ENCODE measurements at places on chromosomes 3 and 15.

DNA sequence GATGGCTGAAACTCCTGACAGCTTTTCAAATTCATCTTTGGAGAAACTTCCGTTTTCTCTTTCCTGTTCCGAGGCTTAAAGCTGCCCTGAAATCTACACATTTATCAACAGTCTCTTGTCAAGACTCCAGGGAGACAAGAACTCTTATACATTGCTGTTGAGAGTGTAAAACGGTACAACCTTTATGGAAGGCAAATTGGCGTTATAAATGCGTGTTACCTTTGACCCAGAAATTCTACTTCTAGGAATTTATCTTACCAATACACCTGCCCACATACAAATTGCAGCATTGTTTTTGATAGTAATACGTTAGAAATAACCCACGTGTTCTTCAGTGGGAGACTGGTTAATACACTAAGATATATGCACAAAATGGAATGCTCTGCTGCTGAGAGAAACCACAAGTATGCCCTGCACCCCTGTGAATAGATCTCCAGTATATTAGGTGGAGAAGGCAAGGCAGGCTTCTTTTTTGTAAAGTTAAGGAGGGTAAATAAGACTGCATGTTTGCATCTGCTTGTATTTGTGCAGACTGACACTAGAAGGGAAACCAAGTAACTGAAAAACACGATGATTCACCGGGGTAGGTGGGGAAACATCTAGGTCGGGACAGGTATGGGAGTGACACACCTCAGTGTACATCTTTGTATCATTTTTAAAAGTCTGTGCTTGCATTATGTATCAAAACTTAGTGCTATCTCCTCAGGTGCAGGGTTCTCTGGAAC is 97.5 kb downstream of the IGF1R start:
- no peaks in the 10 kb centered on the region for H3K36me3 ChIP-seq
- H3K4me1 ChIP-seq, result peaks cover 21% of the 10 kb centered on the region
- no peak overlapping the region for H3K4me3 ChIP-seq
- DNase-seq, result no peak
- peak overlapping the region; percentile 10 for H3K27ac ChIP-seq
- H3K27me3 ChIP-seq, result no peaks in the 10 kb centered on the region

DNA sequence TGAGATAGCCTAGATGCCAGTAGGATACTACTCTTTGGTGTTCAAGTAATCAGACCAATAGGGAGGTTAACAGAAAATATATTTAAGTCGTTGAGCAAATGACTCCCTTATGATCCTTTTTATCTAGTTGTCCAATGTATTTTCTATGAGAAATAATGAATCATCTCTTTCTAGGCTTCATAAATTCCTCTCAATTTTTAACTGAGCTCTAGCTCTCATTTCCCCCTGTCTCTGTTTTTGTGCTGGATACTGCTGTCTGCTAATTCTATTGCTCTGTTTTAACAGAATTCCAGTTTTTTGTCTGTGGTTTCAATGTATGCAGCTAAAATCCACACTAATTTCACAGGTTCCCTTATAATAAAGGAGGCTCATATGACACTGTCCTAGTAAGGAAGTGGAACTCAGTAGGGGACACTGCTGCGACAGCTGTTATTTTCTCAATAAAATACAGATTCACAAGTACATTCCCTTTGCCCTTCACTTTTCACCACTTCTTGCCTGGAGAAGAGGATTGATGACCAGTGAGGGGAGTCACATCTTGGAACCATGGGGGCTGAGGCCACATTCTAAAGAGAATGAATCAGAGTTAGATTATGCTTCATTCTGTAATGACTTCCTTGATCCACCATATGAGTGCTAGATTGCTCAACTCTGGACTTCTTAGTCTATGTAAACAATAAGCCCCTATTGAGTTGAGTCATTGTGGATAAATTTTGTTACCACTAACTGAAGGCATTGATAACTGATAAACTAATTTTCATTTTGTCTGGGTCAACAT is 558.7 kb upstream of the KCNMB2 start:
- no peaks in the 10 kb centered on the region for H3K27me3 ChIP-seq
- peak; percentile 82 for DNase-seq
- peaks cover 5% of the 10 kb centered on the region for H3K4me1 ChIP-seq
- H3K36me3 ChIP-seq, result no peaks in the 10 kb centered on the region
- H3K27ac ChIP-seq, result peak overlapping the region; percentile 10
- H3K4me3 ChIP-seq, result no peak overlapping the region

DNA sequence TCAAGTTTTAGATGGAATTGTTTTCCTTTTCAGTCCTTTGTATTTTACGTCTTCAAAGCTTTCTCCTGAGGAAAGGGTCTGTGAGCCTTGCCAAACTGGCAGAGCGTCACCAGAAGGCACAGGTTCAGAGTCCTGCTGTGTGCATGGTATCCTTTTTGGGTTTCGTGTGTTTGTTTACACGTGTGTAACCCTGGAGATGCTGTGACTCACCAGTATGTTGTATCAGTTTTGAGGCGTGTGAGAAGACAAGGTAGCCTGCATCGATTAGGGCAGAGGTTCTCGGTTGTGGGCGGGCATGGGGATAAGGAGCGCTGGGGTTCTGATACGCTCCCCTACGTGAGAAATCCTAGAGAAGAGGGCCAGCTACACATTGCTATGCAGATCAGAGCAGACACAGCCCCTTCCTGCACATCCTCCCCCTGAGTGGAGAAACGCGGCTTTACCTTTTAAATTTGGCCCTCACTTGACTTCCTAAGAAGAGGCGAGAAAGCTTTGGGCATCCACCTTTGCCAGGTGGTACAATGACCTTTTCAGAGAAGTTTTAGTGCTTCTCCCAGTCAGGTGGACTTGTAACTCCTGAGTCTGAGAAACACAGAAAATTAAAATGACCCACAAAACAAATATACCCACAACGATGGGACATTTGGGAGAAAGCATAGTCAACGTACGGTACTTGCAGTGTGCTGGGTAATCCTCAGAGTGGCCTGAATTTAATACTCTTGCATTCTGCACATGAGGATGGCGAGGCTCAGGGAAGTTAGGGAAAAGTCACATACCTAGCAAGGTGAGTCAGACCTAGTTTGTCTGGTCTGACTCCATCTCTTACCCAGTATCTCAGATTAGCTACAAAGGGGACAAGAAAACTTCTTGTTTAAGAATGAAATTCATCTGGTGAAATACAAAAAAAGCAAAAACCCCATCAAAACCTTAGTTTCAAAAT is 38.1 kb downstream of the TRAK1 start:
- no peak for DNase-seq
- H3K4me3 ChIP-seq, result no peak overlapping the region
- H3K27ac ChIP-seq, result no peak overlapping the region
- H3K4me1 ChIP-seq, result no peaks in the 10 kb centered on the region

GRCh38 chr3:113630956-113631542 is 65.4 kb downstream of the USF3 start:
- H3K4me3 ChIP-seq, result no peak overlapping the region
- peak; percentile 32 for DNase-seq
- no peaks in the 10 kb centered on the region for H3K27me3 ChIP-seq

GRCh38 chr3:55292360-55292759 is 194.7 kb downstream of the WNT5A start:
- no peak overlapping the region for H3K27ac ChIP-seq
- no peak overlapping the region for H3K4me3 ChIP-seq
- H3K36me3 ChIP-seq, result no peaks in the 10 kb centered on the region
- H3K4me1 ChIP-seq, result no peaks in the 10 kb centered on the region

- peaks cover 34% of the 10 kb centered on the region for H3K36me3 ChIP-seq
- no peak overlapping the region for H3K27ac ChIP-seq
- DNase-seq, result no peak
- no peak overlapping the region for H3K4me3 ChIP-seq
- H3K4me1 ChIP-seq, result peaks cover 17% of the 10 kb centered on the region
Measured at GRCh38 chr15:90270502-90271150, 5.2 kb downstream of the NGRN start.

GRCh38 chr3:72572489-72573007 is 275.7 kb downstream of the SHQ1 start:
- peaks cover 4% of the 10 kb centered on the region for H3K4me1 ChIP-seq
- H3K27ac ChIP-seq, result no peak overlapping the region
- H3K27me3 ChIP-seq, result no peaks in the 10 kb centered on the region
- no peak for DNase-seq
- H3K36me3 ChIP-seq, result no peaks in the 10 kb centered on the region

GRCh38 chr3:98855806-98856400 is 45.6 kb downstream of the DCBLD2 start:
- DNase-seq, result no peak
- no peaks in the 10 kb centered on the region for H3K4me1 ChIP-seq
- H3K36me3 ChIP-seq, result no peaks in the 10 kb centered on the region

- peaks cover 11% of the 10 kb centered on the region for H3K4me1 ChIP-seq
- H3K36me3 ChIP-seq, result no peaks in the 10 kb centered on the region
- no peaks in the 10 kb centered on the region for H3K27me3 ChIP-seq
Measured at GRCh38 chr3:4907643-4908432, 71.4 kb upstream of the BHLHE40 start.

GRCh38 chr3:89002191-89002590 is 105.2 kb upstream of the EPHA3 start:
- DNase-seq, result no peak
- H3K4me3 ChIP-seq, result no peak overlapping the region
- no peaks in the 10 kb centered on the region for H3K27me3 ChIP-seq
- no peaks in the 10 kb centered on the region for H3K36me3 ChIP-seq
- H3K27ac ChIP-seq, result no peak overlapping the region

DNA sequence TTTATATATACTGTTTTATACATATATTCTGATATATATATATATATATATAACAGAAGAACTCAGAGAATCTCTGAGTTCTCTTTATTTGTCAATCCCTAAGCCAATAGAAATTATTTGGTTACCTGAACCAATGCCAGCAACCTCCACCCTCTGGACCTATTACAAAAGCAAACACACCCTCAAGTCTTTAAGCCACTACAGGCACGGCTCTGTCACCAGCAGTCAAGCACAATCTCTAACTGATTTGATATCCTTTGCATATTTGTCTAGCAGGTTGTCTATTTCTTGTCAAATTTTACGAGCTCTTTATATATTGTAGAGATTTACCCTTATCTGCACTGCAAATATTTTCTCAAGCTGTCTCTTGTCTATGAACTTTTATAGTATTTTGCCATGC is 66.6 kb upstream of the TOPAZ1 start:
- DNase-seq, result no peak
- no peaks in the 10 kb centered on the region for H3K36me3 ChIP-seq
- H3K4me3 ChIP-seq, result no peak overlapping the region
- no peak overlapping the region for H3K27ac ChIP-seq
- no peaks in the 10 kb centered on the region for H3K27me3 ChIP-seq

Data from CD14-positive monocyte (primary cell).